NCI-H1105 (cell line): ENCODE measurements at places on chromosomes 7 and 10.

DNA sequence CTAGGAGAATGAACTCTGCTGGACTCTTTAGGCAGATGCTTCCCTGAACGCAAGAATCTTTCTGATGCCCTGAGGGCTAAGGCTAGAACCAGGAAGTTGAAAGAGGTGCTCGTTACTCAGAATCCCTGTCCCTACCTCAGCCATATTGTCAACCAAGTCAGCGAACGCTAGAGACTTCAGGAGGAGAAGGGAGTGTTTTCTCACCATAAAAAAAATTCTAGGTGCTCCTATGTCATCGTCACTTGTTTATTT is 359.4 kb downstream of the PRPF18 start:
- no peak for DNase-seq

DNA sequence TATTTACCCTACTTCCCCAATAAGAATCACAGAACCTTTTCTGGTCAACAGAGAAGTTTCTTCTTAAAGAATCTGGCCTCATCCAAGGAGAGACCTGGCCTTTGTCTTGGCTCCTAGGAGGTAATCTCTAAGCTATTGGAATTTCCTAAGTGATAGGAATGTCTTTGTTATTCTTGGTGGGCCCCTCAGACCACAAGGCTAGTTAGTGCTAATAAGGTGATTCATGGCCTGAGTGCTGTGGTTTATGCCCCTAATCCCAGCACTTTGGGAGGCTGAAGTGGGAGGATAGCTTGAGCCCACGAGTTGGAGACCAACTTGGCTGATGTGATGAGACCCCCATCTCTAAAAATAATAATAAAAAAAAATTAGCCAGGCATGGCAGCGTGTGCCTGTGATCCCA is 60.0 kb upstream of the CYP2C18 start:
- DNase-seq: no peak

DNA sequence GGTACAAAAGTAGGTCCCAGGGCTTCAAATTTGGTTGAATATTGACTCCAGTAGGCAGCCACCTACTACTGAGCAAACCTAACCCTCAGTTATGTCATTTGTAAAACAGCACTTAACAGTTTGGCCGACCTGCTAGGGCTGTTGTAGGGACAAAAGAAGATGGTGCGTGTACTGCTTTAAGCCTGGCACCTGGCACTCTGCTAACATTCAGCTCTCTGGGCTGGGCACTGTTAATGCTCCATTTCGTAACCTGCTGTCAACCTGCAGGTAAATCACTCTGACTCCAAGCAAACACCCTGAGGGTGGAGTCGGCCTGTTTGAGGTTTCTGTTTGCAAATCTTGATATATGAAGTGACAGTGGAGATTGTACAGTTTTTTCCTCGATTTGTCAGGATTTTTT is 7.2 kb downstream of the ZKSCAN1 start:
- DNase-seq: no peak

GRCh38 chr7:119256001-119256400 is 1017.0 kb upstream of the KCND2 start:
- DNase-seq: peak; percentile 5

GRCh38 chr10:80259405-80259871 is 30.0 kb downstream of the MAT1A start:
- no peak for DNase-seq

DNA sequence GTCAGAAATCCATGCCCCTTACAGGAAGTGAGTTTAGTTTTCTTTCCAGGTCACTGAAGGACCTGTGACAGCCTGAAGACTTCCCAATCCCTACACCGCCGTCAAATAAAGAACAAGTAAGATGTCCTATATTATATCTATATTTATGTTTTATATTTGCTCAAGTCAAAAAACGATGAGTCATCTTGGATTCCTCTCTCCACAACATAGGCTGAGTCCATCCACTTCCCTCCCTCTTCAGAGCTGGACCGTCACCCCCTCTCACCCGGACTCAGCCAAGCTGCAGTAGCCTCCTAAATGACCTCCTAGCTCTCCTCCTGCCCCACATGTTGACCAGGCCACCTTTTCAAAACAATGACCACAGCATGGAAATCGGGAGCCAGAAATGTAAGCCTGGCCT is 53.5 kb downstream of the GLI3 start:
- DNase-seq: no peak

GRCh38 chr10:102222797-102223196 is 3.3 kb upstream of the ELOVL3 start:
- DNase-seq: no peak

DNA sequence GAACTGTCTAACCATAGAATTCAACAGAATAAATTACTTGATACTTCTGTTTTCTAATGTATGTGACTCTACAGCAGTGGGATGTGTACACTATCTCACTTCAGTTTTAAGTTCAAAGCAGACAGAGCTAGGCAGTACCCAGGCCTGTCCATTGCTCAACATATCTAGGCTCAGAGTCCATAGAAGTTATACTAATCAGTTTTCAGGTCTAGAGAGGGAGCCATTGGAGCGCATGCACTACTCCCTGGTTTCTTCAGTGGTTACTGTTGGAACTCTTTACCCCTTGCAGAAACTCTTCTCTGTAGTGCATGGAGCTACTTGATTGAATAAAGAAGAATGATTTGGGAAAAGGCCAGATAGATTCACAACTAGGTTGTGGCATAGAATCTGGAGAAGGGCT is 4.4 kb downstream of the CD36 start:
- no peak for DNase-seq

DNA sequence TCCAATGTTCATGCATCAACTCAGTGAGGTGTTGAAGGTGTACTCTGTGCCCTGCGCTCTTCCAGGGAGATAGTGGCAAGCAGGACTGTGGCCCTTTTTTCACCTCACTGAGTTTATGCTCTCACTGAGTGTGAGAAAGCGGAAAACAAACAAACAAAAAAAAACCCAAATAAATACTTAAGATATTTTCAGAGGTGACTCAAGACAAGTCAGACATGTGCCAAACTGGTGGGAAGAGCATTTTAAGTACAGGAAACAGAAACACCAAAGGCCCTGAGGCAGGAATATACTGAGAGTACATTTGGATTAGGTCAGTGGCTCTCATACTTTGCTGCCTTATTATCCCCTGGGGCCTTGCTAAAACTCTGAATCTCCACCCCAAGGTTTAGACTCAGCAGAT is 111.9 kb upstream of the IGFBP3 start:
- DNase-seq: no peak

DNA sequence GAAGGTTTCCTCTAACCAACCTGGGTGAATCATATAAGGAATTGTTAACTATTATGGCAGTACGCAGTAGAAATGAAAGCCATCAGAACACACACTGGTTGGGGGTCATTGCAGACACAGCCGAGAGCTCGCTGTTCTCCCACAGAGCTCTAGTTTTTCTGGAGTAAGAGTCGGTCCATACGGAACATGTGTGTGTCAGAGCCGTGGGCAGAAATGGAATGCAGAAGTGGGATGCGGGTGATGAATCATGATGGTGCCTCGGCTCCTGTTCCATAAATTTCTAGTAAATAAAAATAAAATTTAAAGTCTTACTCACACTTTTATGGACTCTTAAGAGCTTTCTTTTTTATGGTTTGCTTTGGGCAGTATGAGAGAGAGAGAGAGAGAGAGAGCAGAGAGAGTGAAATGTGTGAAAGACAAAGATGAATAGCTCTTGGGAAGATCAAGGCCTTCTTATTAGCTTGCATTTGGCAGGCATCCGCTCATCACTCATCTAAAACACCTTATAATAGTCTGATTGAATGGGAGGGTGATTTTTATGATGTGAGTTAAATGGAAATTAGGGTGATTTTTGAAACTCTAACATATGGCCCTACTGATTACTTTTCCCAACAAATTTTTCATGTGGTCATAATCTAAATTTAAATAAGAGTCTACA is 98.8 kb upstream of the PFKP start:
- DNase-seq: no peak

DNA sequence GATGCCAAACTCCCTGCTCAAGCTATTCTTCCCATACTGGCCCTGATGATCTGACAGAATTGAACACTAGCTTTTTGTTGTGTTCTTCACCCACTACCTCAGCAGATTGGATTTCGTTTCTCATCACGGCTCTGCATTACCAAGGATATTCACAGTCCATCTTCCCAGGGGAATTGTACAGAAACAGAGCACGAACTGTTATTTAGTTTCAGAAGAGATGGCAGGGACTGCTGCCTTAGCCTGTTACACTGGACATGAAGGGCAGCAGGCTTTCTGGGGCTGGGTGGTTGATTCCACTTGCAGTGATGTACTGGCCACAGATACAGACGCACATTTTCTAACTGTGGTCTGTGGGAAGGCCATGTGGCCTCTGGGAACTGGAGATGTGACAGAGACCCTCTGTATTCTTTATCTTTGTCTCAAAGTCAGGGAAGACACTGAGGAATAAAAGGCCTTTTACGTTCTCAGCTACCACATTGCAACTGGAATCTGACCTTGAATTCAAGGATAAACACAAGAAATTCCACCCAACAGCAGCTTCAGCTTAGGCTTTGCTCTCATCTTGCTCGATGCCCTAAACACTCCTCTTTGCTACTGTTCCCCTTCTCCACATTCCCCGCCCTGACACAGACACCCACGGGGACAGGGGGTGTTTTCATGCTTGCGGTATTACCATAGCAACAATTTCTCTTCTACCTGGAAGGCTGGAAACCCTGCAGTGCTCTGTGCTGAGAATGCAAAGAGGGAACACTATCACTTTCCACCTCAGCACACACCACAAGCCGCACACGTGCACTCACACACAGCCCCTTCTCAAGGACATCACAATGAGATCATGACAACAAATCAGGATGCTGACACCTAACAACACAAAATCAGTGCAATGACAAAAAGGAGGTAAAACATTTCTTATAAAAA is 81.7 kb downstream of the RNF216 start:
- DNase-seq: no peak

DNA sequence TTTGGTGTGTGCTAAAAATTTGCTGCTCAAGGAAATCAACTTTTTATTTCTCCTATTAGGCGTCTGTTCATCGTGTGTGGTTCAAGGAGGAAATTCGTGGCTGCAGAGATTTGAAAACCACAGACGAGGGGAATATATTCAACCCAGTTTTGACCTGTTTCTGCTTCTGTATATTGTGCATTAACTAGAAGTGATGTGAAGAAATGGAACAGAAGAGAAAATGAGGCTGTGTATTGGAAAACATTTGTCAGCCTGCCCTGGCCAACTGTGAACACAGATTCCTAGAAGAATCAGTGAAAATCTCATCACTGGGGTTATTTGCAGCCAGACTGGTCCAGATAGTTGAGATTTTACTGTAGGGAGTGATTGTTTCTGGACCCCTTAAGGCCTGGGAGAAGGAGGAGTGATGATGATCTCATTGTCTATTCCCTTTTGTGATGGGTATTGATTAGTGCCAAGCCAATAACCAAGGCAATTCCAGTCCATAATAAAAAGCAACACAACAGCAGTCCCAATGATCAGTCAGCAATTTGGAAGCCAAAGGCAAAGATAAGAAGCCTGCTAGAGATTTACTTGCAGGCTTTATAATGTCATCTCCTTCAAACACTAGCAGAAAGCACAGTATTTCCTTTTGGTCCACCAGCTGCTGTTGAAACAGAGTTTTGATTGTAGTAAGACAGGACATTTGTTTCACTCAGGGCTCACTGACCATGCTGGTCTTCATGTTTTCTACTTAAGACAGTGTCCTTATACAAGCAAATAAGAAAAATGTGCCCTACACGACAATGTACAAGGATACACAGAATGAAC is 339.4 kb downstream of the PRPF18 start:
- no peak for DNase-seq

- no peak for DNase-seq
These were observed 26.4 kb upstream of the KLF6 start for GRCh38 chr10:3811291-3811870.

DNA sequence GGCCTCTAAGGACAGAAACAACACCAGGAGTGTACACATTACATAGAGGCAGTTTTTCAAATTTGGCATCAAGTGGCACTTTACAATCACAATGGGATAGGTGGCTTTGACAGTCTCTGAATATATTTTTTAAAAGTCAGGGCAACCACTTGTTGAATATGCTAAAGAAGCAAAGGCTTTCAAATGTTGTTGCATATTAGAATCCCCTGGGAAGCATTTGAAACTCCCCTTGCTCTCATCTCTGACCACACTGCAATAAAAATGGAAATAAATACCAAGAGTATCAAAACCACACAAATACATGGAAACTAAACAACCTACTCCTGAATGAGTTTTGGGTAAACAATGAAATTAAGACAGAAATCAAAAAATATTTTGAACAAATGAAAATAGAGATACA is 106.5 kb upstream of the RAB11FIP2 start:
- DNase-seq: no peak

DNA sequence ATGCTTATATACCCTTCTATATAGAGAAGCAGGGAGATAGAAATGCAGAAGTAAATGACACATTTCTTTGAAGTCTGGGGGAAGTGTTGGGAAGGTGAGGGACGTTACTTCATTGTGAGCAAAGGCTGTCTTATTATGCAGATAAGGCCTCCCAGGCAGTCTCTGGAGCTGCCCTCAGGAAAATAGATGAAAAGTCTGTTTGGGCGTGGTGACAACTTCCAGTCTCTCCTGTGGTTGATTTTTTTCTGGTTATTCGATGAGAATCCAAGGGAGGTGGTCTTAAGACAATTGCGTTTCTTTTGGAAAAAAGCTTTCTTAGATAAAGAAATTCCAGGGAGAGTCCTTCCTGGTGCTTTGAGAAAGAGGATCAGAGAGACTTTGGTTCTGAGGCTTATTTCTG is 84.0 kb downstream of the NEUROD6 start:
- no peak for DNase-seq

- DNase-seq: peak; percentile 31
These were observed 36.2 kb upstream of the GTF2IRD1 start for GRCh38 chr7:74417419-74417971.

- DNase-seq: no peak
These were observed 2.8 kb downstream of the ASIC3 start for GRCh38 chr7:151051108-151051507.

DNA sequence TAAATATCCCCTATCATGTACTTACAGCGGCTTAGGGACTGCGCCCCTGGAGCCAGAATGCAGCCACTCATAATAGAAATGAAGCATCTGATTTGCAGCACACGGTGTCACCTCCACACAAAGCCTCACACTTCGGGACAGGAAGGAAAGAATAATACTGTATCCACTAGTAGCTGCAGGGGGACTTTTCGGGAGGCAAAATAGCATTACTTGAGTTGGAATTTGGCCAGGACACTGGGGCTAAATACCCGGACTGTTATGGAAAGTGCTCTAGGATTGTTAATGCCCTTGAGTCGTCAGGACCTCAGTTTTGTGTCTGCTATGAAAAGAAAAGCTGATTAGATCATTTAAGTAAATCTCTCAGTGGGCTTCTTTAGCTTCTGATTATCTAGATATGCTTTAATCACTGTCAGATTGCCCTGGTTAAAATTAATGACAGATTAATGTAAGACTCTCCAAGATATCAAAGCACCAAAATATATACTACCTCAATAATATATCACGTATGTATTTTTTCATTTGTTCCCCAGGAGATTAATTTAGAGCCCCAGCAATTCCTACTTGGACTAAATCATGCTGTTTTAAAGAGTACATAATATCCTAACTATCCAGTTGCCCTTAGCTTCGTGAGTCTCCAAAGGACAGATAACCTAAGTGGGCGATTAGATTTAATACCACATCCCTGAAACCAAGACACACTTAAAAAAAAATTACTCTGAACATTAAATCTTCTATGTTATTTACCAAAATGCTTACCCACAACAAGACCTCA is 173.0 kb upstream of the NEBL start:
- DNase-seq: no peak

- DNase-seq: no peak
These were observed 641 bp upstream of the ASB13 start for GRCh38 chr10:5666841-5667630.

GRCh38 chr10:120457431-120458172 is 575 bp downstream of the PLPP4 start:
- no peak for DNase-seq
